NCI-H1092 (cell line): ENCODE measurements at places on chromosomes 11 and 22.

DNA sequence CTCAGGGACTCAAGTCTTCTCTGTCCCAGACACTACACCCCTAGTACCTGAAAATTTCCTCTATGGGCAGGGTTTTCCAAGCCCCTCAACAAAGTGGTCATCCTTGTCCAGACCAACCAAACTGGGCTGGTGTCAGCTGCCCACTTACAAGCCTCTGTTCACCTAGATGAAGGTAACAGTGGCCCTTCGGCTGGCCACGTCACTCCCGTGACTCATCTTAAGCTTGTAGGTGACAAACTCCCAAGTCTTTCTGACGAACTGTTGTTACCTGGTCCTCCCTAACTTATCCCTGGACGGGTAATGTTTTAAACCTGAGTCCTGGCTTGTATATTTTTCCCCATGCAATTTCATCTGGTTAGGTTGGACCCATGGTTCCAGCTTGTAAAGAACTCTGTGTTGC lies 4.7 kb downstream of the CXCR5 start:
- DNase-seq: no peak

DNA sequence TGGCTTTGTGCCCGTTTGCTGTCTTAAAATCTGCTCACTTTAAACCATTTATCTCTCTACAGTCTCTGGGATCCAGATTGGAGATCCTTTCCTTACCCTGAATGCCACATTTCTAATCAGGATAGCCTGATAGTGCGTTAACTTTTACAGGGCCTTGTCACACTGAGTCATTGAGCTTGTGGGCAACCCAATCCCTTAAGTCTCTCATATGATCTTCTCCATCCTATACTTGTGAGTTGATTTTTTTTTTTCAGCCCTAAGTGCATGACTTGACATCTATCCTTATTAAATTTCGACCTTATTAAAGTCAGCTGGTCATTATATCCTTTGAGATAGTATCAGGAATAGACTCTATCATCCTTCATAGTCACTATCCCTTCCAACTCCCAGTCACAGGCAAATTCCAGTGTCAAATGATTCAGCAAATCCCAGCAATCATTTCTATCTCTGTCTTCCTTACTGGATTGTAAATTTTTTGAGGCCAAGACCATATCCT lies 57.7 kb downstream of the TEAD1 start:
- no peak for DNase-seq

DNA sequence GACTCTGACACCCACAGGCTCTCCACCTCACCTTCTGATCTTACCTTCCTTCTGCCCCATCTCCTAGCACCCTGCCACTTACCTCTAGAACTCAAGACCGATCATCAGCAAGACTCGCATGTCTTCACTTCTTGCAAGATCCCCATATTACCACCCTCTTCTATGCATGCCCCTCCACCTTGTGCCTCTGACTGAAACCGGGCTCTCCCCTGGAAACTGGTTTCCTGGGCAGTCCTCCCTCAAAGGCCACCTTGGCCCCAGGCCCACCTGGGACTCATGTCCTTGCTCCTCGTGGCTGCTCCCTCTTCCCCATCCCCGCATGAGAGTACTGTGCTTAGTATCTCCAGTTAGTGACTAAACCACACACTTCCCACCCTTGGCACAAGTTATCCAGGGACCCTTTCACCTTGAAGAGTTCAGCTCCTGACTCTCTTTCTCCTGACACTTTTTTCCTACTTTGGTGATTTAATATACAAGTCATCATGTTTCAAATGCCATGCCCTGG lies 136.7 kb downstream of the SPATA19 start:
- DNase-seq: no peak

DNA sequence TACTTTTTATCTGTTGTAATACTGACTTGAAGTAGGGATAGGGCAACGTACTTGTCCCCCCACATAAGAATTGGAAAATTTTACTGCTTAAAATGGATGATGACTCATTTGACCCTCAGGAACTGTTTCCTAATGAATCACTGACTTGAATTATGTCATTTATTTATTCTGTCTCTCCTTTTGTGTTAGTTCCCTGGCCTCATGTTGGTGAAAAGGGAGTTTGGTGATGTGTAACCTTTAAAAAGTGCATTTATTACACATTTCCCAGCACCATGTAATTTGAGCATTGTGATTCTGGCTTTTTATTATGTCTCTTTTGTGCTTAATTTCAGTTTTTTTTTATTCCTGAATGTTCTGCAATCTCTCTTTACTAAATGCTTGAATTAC lies 20.3 kb upstream of the PGM2L1 start:
- no peak for DNase-seq

GRCh38 chr11:134289789-134290188 lies 13.6 kb downstream of the GLB1L3 start:
- DNase-seq: no peak

DNA sequence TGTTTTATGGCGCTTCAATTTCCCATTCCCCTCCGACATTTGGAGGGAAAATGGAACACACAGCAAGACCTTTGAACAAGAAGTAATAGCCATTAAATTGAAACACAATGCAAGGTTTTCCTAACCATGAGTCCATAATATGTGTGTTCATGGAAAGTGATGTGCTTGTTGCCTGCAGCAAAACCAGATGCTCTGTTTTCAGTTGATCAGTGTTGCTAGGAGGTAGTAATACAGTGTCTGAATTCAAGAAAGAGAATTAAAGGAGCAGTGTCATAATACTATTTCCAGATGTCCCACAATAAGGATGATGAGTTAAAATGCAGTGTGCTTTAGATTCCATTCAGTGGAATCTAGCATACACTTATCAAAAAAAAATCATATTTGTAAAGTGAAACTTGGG lies 637.4 kb upstream of the API5 start:
- DNase-seq: no peak

- DNase-seq: no peak
These were observed 2.0 kb downstream of the ANO5 start for GRCh38 chr11:22194907-22195306.

GRCh38 chr11:73386016-73386415 lies 9.8 kb downstream of the RELT start:
- no peak for DNase-seq

- no peak for DNase-seq
These were observed 283.3 kb downstream of the CADM1 start for GRCh38 chr11:115220911-115221310.

GRCh38 chr11:118910309-118911112 lies 15.2 kb downstream of the BCL9L start:
- no peak for DNase-seq

DNA sequence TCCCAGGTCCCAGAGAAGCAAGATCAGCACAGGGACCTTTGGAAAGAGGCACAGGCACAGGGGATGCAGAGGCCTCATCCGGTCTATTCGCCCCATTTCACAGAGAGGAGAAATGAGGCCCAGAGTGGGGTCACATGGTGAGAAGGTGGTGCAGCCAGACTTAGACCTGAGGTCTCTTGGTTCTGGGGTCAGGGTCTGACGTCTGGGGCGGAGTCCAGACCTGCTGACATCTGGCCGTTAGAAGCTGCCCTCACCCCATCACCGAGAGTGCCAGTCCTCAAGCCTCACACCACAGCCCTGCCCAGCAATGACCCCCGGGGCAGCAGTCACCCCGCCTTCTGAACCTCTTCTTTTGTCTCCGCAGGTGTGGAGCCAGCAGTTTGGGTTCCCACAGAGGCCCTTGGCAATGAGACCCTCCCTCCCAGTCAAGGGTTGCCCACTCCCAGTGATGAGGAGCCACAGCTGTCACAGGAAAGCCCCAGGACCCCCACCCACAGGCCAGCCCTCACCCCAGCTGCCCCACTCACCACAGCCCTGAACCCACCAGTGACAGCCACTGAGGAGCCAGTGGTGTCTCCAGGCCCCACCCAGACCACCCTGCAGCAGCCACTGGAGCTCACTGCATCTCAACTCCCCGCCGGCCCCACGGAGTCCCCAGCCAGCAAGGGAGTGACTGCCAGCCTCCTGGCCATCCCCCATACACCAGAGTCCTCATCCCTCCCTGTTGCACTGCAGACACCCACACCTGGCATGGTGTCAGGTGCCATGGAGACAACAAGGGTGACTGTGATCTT lies 62.4 kb downstream of the OTOG start:
- no peak for DNase-seq

DNA sequence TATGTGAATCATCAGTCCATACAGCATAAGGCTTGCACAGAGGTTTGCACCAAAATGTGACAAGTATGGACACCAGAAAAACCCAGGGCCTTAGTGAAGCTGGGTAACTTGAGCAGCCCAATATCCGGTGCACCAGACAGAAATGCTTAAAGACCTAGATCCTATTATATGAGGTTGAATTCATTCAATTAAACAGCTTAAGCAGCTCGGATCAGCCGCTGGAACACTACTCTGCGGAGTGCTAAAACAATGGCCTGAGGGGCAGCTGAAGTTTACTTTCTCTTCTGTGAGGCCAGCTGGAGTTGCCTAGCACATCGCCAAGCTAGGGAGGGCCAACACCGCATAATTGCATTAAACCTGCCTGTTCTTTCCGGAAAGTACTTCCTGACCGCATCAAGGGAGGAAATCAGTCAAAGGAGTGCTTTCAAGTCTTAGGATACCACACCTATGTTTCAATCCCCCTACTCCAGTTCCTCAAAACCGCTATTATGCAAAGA lies 17.0 kb upstream of the FAM181B start:
- DNase-seq: no peak
